ENCODE measurements at places on chromosomes 3 and 15.

- DNase-seq, result no peak
Observed at GRCh38 chr3:124282751-124283651, 291.1 kb upstream of the ROPN1 start.

GRCh38 chr3:100900671-100901335, 92.4 kb downstream of the ABI3BP start:
- DNase-seq, result no peak

GRCh38 chr3:125624341-125624740, 29.0 kb upstream of the OSBPL11 start:
- DNase-seq, result no peak

DNA sequence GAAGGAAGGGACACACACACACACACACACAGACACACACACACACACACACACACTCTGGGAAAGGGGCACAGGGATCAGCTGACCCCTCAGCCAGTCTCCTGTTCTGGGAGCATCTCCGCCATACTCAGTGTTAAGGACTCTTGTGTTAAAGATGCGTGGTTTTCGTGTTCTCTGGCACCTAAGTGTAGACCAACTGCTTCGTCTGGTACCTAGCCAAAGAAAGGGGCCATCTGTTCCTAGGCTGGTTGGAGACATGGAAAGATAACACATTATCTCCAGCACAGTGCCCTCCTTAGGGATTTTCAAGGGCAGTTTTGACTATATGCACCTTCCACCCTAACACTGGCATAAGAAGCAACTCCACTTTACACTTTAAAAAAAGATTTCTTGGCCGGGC, 65.1 kb downstream of the EPHB1 start:
- DNase-seq, result no peak

DNA sequence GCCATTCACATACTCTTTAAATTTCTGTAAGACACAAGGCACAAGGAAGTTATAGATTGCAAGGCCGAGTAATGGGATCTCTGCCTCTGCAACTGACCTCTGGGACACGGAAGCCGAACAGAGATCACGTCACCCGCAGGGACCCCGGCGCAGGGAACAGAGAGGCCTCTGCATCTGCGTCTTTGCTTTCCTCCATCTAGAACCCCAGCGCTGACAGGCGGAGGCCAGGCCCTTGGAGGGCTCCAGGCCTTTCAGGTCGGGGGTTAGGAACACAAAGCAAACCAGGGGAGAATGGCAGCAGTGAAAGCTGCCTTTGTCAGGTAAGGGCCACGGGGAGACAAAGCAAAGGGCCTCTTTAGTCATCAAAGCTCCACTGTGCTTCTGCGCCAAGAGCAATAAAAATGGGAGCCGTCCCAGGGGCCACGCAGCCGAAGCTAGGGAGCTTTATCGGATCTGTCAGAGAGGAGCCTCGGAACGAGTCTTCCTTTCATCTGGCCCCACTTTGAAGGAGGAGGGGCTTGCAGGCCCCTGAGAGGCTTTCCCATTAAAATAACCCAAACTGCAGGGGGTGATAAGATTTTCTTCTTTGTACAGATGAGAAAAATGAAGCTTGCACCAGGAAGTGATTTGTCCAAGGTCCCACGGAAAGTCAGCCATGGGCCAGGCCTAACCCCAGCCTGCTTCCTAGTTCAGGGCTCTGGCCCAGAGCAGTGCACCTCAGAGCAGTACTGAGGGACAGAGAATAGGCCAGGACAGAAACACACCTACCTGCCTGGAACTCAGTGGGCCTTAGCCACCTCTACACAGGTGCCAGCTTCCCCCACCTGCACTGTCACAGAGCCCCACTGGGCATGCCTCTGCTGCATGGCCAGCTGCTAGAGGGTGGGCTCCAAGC, 84.4 kb upstream of the RAD18 start:
- no peak for DNase-seq

GRCh38 chr15:43505738-43506137, 11.7 kb upstream of the MAP1A start:
- peak; percentile 25 for DNase-seq

DNA sequence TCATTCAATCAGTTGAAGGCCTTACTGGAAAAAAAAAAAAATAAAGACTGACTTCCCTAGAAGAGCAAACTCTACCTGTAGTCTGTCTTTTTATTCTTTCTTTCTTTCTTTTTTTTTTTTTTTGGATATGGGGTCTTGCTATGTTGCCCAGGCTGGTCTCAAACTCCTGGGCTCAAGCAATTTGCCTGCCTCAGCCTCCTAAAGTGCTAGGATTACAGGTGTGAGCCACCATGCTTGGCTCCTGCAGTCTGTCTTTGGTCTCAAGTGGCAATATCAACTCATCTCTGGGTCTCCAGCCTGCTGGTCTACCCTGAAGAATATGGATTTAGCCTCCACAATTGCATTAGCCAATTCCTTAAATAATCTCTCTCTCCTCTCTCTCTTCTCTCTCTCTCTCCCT, 167.7 kb upstream of the P2RY1 start:
- DNase-seq, result no peak

DNA sequence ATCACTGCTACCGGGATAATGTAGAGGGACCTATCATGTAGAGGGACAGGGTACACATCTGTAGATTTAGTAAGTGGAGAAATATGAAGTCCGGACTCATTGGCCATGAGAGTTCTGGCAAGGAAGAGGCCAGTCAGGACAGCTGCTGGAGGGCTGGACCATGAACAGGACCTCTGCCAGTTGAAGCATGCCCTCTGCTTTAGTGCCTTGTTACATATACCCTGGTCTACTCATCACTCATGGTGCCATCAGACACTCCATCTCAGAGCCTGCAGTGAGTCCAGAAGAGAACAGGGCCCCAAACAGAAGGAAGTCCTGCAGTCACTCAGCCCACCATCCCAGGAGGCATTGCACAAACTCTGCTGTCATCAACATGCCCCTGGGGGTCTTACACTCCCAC, 54.7 kb upstream of the CA12 start:
- no peak for DNase-seq

DNA sequence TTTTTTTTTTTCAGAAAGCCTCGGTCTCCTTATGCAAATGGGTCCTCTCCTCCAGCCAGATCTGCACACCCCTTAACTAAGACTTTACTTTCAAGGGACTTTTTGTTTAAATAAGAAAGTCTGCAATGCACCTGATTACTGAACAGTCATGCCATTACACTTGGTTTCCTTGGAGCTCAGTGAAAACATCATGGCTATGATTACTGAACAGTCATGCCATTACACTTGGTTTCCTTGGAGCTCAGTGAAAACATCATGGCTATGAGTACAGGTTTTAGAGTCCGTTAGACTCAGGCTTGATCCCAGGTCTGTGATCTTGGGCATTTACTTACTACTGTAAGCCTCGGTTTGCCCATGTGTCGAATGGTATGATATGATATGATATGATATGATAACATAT, 10.1 kb downstream of the ENTPD3 start:
- no peak for DNase-seq

DNA sequence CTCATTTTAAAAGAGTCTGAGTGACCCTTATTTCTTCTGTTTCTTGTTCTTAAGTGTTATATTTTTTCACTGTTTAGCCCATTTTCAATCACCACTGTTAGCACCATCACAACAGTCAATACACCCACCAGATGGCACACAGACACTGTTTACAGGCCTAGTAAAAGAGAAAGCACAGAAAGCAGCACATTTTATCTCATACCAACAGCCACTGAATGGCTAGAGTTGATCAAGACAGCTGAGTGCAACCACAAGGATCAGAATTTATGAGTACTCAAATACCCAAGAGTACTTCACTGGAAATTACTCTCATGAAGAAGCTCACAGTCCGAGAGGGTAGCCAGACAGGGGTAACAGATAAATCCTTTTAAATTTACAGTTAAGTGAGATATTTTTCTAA, 127.0 kb downstream of the TFDP2 start:
- DNase-seq, result no peak

DNA sequence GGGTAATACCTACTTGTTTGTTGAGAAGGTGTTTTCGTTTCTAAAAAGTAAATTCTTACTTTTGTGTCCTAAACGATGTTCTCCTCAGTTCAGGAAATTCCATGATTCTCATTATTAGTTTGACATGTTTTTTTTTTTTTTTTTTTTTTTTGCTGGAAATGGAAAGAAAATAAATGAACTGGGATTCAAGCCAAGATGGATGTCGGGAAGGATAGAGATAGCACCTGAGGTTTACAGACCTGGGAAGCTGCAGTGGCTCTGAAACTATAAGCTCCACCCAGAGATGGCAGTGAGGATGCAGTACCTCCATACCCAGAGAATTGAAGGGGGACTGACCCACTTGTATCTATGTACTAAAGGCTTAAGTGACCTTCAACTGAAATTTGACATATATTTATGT, 334.6 kb upstream of the TGFBR2 start:
- DNase-seq, result no peak

GRCh38 chr3:151999936-152000335, 126.5 kb downstream of the SUCNR1 start:
- DNase-seq, result no peak

DNA sequence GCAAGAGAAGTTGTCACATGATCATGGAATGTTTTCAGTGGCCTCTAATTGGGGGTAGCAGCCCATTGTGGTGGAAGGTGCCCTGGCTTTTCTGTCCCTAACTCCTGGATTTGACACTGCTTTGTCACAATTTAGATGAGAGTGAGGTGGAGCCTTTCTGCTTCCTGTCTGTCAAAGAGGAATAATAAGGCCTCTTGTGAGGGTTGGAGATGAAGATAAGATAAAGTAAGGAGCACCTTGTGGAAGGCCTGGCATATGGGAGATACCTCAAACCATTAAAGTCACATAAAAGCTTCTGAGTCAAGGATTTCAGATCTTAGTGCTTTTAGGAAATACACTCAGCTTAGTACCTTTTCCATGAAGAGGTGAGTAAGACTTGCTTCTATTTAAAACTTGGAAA, 172.6 kb upstream of the FAM3D start:
- DNase-seq, result no peak

DNA sequence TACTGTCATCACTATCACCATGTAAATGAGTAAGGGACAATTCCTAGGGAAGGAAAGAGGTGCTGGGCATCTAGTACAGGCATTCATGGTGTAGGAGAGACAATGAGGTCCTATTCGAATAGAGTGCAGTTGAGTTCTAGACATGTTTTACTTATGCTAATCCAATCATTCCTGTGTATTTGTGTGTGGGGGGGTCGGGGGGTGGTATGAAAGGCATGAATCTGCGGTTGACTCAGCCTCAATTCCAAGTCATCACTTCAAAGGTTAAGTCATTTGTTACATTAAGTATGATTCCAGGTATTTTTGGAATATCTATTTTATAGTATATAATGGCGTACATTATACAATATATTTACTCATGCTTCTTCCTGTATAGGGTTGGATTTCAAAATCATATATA, 163.1 kb upstream of the GALNT15 start:
- DNase-seq, result no peak

- DNase-seq, result no peak
Observed at GRCh38 chr15:67148196-67148701, 82.8 kb downstream of the SMAD3 start.

- no peak for DNase-seq
Observed at GRCh38 chr15:63104727-63105126, 16.9 kb upstream of the LACTB start.

- no peak for DNase-seq
Observed at GRCh38 chr3:89362496-89362895, 255.1 kb downstream of the EPHA3 start.

- DNase-seq, result no peak
Observed at GRCh38 chr15:56968256-56968655, 49.8 kb downstream of the TCF12 start.

DNA sequence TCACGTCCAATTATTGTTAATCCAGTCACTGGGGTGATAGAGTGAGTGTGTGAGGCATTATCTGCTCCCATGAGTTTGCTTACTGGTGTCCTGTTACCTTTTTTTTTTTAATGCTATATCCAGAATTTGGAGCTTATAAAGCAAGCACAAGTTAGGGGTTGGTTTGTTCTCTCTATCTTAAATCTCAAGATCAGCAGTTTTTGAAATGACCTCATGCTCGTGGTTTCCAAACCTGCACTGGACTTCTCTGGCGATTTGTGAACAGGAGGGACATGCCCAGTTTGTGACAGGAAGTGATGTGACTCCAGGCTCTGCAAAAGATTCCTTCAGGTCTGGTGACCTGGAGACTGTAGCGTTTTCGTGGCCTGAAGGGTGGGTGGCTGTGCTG, 25.6 kb downstream of the XYLB start:
- no peak for DNase-seq

DNA sequence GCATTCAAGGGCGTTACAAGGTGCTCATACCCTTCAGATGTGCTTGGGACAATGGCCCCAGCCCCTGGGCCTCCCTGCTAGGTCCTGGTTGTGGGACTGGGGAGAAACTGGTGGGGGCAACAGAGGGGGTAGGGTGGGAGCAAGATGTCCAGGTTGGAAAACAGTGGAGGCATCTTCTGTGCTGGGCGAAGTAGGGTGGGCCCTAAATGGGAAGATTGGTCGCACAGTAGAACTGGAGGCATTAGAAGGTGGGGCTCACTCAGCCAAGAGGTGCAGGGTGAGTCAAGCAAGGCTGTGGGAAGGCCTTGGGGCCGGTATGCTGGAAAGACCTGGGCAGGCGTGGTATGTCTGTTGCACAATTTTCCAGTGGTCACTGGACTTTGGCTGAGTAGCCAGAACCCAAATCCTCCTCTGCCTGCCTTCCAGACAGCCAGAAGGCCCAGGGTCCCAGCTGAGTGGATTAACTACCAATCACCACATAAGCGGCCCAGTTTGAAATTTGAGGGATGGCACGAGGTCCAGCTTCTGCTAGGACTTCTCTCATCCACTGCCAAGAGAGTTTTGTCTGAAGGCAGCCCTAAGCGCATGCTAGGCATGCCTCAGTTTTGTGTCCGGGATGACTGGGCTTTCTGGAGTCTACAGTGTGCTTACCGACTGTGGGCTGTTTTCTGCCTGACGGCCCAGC, 74.5 kb downstream of the LSM3 start:
- DNase-seq, result no peak

DNA sequence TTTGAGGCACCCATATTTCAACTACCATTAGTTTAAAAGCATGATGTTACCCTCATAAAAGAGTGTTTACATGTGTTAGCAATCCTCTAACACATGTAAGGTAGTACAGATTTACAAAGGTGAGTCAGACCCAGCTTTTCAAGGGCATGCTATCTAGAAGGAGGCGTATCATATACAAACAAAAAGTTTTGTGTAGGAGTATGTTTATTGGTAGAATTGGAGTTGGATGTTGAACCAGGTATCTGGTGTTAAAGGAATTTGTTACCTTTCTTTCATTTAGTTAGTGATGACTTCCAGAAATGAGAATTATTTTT, 2.4 kb downstream of the HACD3 start:
- no peak for DNase-seq

GRCh38 chr15:41018534-41018933, 65.3 kb downstream of the CHAC1 start:
- DNase-seq, result no peak

- DNase-seq, result peak; percentile 2
Observed at GRCh38 chr15:91609231-91609630, 244.3 kb upstream of the SLCO3A1 start.

DNA sequence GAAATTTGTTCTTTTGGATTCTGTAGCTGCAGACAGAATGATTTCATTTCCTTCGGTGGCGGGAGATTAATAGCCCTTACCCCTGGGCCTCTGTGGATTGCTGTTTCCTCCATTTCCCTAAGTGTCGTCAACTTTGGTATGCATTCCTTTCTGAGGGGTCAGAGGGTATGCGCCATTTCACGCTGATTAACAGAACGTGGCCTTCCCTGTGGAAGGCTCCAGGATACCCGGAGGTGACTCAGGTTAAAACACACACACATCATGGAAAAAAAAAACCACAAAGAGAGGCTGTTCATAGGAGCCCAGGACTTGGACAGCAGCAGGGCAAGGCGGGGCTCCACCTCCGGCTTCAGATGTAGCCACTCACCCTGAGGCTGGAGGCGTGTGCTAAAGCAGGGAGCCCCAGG, 51.9 kb downstream of the EPHB1 start:
- no peak for DNase-seq

Data from hindlimb muscle (tissue), 1 donor.